ENCODE measurements at places on chromosomes 13 and 19.
A peak's percentile ranks its signal among the peaks of the same experiment; 100 is the strongest.

DNA sequence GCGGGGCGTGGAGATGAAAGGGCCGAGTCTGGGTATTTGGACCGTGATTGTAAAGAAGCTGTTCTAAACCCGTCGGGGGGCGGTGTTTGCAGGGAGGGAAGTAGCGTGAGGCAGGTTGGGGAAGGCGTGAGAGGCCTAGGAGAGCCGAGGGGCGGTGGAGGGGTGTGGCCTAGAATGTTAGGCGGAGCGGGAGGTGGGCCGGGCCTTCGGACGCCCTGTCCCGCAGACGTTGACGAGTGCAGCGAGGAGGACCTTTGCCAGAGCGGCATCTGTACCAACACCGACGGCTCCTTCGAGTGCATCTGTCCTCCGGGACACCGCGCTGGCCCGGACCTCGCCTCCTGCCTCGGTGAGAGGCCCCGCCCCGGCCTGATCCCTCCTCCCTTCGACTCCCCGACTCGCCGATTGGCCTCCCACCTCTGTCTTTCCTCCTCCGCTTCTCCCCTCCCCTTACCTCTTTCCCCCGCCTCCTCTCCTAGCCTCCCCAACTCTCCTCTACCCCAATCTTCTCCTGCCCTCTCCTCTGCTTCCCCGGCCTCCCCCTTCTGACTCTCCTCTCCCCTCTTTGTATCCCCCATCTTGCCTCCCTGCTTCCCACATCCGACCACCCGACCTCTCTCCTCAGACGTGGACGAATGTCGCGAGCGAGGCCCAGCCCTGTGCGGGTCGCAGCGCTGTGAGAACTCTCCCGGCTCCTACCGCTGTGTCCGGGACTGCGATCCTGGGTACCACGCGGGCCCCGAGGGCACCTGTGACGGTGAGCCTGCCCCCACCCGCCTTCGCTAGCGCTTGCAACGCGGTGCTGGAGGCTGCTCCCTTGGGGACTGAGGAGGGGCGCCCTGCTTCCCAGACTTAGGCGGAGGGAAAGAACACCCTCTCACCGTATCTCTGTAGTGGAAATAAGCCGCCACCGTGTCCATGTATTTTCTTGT, 12.8 kb downstream of the LTBP4 start:
- DNase-seq: peak; percentile 37

- no peak for DNase-seq
These were observed 8.6 kb upstream of the MKNK2 start for GRCh38 chr19:2059422-2060201.

DNA sequence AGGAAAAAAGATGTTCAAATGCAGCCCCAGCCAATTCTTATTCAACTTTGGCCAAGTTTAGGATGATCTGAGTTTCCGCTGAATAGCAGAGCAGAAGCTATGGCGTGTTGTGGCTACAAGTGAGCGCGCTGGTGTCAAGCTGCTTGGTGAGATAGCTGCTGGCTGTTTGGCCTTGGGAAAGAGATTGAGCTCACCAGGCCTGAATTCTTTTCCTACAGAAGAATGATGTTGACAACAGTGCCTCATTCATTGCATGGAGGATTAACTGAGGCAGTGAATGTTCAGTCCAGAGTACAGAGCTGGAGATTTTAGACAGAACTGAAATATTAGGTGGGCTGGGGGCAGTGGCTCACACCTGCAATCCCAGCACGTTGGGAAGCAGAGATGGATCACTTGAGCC, 31.5 kb upstream of the MAP3K10 start:
- no peak for DNase-seq

- no peak for DNase-seq
These were observed 12.5 kb upstream of the ASF1B start for GRCh38 chr19:14148751-14149410.

DNA sequence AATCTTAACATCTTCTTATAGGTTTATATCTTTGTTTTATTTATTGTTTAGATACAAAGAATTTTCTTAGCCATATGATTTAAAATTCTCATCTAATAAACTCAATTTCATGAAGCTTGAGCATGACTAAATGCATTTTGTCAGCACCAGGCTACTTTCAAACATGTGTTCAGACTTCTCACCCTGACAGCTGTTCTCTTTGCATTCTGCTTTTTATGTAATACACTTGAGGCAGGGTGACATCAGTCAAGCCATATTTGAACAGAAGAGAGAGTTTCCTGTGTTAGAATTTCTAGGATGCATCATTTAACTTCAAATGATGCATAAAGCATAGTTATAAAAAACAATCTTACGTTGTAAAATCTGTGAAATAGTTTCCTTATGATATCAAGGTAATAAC, 1295.1 kb upstream of the PCDH20 start:
- DNase-seq: no peak

GRCh38 chr19:51146751-51147150, 4.7 kb downstream of the SIGLEC7 start:
- DNase-seq: no peak

Data from NCI-H1092 (cell line).